ENCODE measurements at places on chromosomes 1 and 21. TPM values are rescaled to one million over a fixed set of nuclear protein-coding genes. Genes with fewer than 3 reads are reported as not detected.

Gene CA6
- total RNA-seq: not detected

- DNase-seq: no peak
Measured at GRCh38 chr1:243921111-243921510, 71.1 kb upstream of the AKT3 start.

GRCh38 chr1:59078070-59078800, 218.7 kb upstream of the FGGY start:
- no peak for DNase-seq

DNA sequence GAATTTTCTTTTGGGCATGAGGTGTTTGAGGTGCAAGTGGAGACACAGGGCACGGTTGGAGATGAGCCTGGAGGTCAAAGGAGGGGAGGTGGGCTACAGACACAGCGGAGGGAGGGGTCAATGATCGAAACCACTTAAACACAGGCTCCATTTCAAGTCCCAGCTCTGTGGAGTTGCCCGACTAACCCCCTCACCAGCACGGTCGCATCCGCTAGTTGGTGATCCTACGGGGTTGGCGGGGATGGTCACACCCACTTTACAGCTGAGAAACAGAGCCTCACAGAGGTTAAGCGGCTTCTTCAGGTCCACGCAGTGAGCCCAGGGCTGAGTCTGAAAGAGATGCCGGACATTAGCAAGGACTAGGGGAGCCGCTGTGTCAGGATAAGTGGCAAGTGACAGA, 60.1 kb upstream of the RUNX3 start:
- no peak for DNase-seq

Gene RPS8
- 442 TPM for total RNA-seq

DNA sequence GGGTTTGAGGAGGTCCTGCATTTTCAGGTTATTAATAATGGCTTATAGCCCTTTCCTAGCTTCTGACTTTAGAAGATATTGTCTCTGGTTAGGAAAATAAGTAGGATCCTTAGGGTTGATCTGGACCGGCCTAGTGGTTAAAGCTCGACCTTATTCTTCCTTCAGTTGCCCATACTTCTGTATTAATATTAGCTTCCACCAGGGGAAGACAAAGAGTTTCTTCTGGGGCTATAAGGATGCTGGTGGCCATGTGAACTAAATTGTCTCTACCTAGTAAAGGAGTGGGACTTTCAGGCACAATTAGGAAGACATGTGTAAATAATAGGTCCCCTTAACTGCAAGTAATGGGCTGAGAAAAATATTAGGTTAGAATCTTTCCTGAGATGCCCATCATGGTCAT, 20.6 kb upstream of the FCGR2A start:
- DNase-seq: no peak

- no peak for DNase-seq
Measured at GRCh38 chr1:29144178-29144577, 20.5 kb upstream of the TMEM200B start.
